CD4-positive, alpha-beta T cell (primary cell): ENCODE measurements at places on chromosomes 6 and 20. TPM values are rescaled to one million over a fixed set of nuclear protein-coding genes. Genes with fewer than 3 reads are reported as not detected.
A peak's percentile ranks its signal among the peaks of the same experiment; 100 is the strongest.

NKX2-2 gene
- not detected for total RNA-seq

TM9SF4 gene
- 22.4 TPM for total RNA-seq

DNA sequence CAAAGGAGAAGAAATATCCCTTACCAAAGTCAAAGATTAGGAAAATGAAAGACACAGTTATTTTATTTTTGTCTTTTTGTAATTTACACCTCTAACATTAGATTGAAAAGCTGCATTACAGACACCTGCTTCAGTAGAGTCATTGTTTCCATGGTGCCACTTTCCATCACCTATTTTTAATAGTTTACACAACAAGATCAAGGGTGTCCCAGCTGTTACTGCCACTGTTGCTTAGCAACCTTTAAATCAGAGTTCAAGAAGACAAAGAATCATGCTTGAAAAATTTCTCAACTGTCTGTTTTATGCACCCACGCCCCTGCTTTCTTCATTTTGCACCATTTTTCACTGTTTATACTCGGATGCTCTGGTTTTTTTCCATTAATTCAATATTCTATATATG lies 668.2 kb upstream of the GJE1 start:
- H3K27ac ChIP-seq: no peak overlapping the region
- H3K36me3 ChIP-seq: no peaks in the 10 kb centered on the region
- peak; percentile 46 for DNase-seq
- no peaks in the 10 kb centered on the region for H3K27me3 ChIP-seq
- no peak overlapping the region for H3K4me3 ChIP-seq

DNA sequence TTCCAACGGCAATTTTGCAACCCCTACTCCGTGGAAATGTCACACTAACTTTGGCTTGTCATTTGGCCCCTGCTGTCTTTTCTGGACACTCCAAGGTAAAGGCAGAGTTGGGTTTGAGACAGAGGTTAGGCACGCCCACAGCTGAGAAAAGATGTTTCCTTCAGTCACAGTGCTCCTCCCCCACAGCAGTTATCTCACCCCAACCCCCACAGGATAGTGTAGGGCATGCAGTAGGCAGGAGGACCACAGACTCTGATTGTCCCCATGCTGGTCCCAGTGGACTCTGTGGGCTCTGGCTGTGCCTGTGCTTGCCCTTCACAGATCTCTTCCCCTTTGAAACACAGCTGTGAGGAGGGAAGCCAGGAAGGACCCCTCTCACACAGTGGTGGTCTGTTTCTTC lies 124.0 kb upstream of the CARMIL1 start:
- H3K36me3 ChIP-seq: no peaks in the 10 kb centered on the region
- no peak overlapping the region for H3K4me3 ChIP-seq
- no peaks in the 10 kb centered on the region for H3K27me3 ChIP-seq

GRCh38 chr6:131083687-131084086 lies 20.6 kb upstream of the EPB41L2 start:
- H3K27me3 ChIP-seq: no peaks in the 10 kb centered on the region
- H3K27ac ChIP-seq: no peak overlapping the region
- H3K4me3 ChIP-seq: no peak overlapping the region
- no peak for DNase-seq

- no peaks in the 10 kb centered on the region for H3K36me3 ChIP-seq
- DNase-seq: no peak
- H3K4me3 ChIP-seq: no peak overlapping the region
- H3K27ac ChIP-seq: no peak overlapping the region
- no peaks in the 10 kb centered on the region for H3K27me3 ChIP-seq
- no peaks in the 10 kb centered on the region for H3K4me1 ChIP-seq
Observed at GRCh38 chr20:39568109-39568508, 606.0 kb downstream of the DHX35 start.

DNA sequence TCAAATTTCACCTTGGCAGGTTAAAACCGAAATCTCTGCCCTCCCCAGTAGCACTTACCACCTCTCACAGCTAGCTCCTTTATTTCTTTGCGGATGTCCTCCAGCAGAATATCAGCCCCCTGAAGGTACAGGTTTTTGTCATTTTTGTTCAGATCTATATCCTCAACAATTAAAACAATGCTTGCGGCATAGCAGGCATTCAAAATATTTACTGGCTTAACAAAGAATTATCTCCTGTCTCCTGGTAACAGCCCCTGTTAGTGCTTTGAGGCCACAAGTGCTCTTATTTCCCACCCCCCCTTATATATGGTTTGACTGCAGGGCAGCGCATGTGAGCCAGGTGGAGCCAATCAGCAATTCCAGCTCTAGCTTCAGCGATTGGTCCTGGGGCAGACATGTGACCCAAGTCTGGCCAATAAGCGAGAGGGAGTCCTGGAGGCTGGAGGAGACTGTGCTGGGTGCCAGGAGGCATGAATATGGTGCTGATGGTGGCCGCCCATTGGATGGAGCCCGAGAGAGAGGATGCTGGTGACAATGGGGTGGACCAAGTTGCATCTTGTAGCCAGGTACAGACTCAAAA lies 21.0 kb downstream of the SULF2 start:
- H3K36me3 ChIP-seq: no peaks in the 10 kb centered on the region
- H3K4me1 ChIP-seq: no peaks in the 10 kb centered on the region
- H3K27ac ChIP-seq: no peak overlapping the region
- no peak for DNase-seq

GRCh38 chr6:5506149-5506548 lies 244.8 kb downstream of the FARS2 start:
- H3K27ac ChIP-seq: no peak overlapping the region
- no peak for DNase-seq
- H3K4me1 ChIP-seq: peaks cover 14% of the 10 kb centered on the region
- no peaks in the 10 kb centered on the region for H3K27me3 ChIP-seq

DNA sequence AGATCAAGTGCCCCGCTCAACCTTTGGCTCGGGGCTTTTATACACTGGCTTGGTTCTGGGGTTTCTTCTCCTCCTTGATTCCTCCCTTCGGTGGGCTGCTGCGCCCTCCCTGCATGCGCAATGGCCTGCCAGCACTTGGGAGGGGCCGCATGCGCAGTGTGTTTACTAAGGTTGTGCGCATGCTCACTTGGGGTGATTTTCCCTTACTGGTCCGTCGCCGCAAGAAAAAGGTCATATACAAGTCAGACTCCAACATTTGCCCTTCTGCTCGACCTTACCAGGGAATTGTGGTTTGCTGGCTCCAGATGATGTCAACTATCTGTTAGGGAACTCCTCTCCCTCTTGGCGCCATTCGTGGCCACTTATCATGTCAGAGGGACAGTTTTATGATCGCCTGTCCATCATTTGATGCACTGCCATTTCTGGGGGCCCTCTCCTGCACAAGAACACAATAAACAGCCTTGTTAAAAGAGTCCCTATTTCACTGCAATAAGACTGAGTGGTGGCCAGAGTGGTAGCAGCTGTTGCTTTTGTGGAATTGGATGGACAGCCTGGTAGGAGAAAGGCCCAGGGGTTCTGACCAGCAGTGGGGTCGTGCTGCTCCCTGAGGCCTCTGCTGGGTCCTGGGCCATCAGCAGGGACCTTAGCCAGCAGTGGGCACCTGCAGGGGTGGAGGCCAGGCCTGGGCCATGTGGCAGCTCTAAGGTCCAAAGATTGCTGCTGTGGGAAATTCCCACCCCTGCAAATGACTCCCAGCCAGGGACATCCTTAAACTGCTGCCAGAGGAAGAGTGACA lies 2.8 kb upstream of the LBP start:
- no peak overlapping the region for H3K27ac ChIP-seq
- no peaks in the 10 kb centered on the region for H3K4me1 ChIP-seq
- peaks cover 2% of the 10 kb centered on the region for H3K27me3 ChIP-seq

DNA sequence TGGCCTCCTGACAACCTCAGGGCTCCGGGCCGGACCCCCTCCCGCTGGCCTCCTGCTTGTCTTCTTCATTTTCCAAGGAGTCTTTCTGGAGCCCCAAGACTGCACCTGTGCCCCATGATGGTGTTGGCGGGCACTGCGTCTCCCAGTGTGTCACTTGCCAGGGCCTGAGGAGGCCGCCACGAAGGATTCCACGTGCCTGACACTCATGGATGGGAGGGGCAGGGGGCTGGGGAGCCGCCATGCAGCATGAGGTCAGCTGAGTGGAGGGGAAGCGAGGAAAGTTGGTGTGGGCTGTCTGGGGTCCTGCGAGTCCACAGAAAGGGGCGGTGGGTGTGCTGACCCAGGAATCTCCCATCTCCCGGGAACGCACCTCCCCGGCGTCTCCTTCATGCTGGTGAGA lies 165.7 kb downstream of the SMOC2 start:
- no peak for DNase-seq
- H3K36me3 ChIP-seq: no peaks in the 10 kb centered on the region
- H3K4me1 ChIP-seq: no peaks in the 10 kb centered on the region
- no peak overlapping the region for H3K4me3 ChIP-seq
- H3K27ac ChIP-seq: no peak overlapping the region

- peaks cover 47% of the 10 kb centered on the region for H3K4me1 ChIP-seq
- DNase-seq: no peak
- H3K27ac ChIP-seq: no peak overlapping the region
Observed at GRCh38 chr20:38880952-38881735, 45.1 kb upstream of the FAM83D start.

POLR3F gene
- total RNA-seq: 8.8 TPM

DNA sequence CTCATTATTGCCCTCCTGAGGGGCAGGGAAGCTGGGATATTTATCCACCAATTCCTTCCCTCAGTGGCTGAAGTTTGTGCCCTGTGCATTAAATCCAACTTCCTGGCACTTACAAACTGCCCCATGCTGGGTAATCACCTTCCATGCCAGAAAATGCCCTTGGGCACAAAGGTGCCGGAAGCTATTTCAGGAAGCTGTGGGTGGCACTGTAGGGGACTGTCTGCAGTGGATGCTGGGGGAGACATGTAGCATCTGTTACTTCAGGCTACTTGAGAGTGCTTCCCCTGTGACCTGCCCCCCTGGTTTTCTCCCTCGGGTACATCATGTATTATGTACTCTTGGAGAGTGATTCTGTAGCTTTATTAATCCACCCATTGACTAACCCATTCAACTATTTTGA lies 24.7 kb upstream of the RALGAPA2 start:
- no peaks in the 10 kb centered on the region for H3K27me3 ChIP-seq
- H3K36me3 ChIP-seq: no peaks in the 10 kb centered on the region
- no peak overlapping the region for H3K27ac ChIP-seq
- no peak for DNase-seq

PDE7B gene
- 0.34 TPM for total RNA-seq

GRCh38 chr6:154732538-154733182 lies 556 bp upstream of the SCAF8 start:
- peaks cover 38% of the 10 kb centered on the region for H3K4me1 ChIP-seq
- DNase-seq: no peak
- H3K27me3 ChIP-seq: no peaks in the 10 kb centered on the region
- H3K27ac ChIP-seq: peak overlapping the region; percentile 52

GRCh38 chr20:46699651-46700359 lies 9.6 kb upstream of the SLC2A10 start:
- no peaks in the 10 kb centered on the region for H3K36me3 ChIP-seq
- H3K27me3 ChIP-seq: no peaks in the 10 kb centered on the region

DNA sequence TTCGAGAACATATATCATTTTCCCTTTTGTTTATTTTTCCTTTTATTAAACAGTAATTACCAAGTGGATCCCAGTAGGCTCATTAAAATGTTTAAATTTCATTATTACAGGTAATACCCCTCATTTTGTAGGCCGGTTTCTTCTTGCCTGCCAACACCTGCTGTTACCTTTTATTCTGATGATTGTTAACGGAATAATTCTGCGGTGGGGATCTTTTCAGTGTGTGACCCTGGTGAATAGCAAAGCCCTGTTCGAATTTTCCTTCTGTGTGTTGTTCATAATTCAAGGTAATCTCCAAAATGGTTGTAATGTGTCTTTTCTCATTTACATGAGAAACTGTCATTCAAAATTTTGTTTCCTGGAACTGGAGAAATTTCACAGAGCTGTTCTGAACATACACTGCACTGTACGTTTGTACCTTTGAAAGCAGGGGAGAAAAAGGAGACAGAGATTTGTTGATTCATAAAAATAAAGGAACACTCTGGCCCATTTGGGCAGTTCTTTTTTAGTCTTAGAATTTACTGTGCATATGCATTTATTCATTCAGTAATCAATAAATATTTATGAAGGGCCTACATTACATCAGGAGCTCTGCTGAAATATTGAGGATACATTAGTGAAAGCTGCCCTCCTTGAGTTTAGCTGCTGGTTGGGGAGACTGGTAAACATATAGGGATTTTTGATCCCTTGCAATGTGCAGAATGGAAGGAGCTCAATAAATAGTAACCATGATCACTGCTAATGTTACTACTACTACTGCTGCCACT lies 502.0 kb downstream of the QKI start:
- DNase-seq: no peak
- H3K4me1 ChIP-seq: no peaks in the 10 kb centered on the region
- H3K27ac ChIP-seq: no peak overlapping the region
- no peak overlapping the region for H3K4me3 ChIP-seq

NUP153 gene
- total RNA-seq: 61.0 TPM

PSMG4 gene
- total RNA-seq: 12.3 TPM

DNA sequence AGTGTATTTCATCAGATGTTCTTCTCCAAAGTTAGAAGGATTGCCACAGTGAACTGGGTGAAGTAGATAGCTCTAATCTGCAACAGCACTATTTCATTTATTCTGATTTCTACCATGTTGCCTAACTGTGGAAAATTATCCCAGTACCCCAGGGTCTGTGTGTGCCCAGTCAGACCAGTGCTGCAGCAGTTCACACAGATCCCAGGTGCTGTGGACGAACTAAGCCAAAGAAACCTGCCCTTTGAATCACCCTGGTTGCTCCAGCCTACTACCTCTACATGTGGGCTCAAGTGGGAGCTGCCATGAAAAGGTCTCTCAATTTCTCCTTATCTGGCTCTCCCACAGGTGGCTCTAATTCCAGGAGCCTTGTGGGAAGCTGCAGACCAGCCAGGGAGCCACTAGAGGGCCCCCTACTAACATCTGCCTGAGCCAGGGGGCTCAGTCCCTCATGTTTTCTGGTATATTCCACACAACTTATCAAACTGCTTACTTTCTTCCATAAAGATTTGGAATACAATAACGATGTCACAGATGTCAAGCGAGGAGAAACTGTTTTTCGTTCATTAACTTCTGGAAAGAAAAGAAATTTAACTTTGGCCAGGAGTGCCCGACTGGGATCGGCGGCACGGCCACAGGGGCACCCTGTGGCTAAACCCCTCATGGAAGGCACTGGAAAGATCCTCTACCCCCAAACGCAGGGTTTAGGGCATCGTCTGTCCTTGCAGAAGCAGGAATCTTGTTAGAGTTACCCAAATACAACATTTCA lies 31.6 kb upstream of the LY86 start:
- no peak overlapping the region for H3K4me3 ChIP-seq
- H3K27me3 ChIP-seq: no peaks in the 10 kb centered on the region
- DNase-seq: peak; percentile 11
- H3K4me1 ChIP-seq: no peaks in the 10 kb centered on the region
- H3K27ac ChIP-seq: no peak overlapping the region

GRCh38 chr20:56766528-56766927 lies 137.4 kb downstream of the TFAP2C start:
- no peaks in the 10 kb centered on the region for H3K27me3 ChIP-seq
- no peak overlapping the region for H3K4me3 ChIP-seq
- H3K4me1 ChIP-seq: no peaks in the 10 kb centered on the region
- no peaks in the 10 kb centered on the region for H3K36me3 ChIP-seq
